Skin of body (tissue), 3 donors: ENCODE measurements at places on chromosomes 1 and 21. TPM values are rescaled to one million over a fixed set of nuclear protein-coding genes. Genes with fewer than 3 reads are reported as not detected.
A peak's percentile ranks its signal among the peaks of the same experiment; 100 is the strongest.

SLAMF9 gene
- not detected for total RNA-seq

DNA sequence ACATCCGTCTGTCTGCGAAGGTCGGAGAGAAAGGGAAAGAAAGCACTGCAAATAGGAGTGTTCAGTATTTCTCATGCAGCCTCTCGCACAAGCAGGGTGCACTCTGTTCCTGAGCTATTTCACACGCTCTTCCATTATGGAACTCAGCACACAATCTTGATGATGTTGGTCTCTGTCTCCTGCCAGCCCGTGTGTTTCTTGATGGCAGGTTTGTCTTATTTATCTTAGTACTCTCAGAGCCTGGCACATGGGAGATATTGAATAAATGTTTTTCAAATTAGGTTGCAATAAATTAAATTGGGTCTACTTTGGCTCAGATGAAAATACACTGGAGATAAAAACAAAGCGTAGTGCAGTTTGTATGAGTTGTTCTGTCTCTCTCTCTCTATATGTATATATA, 134.9 kb upstream of the ETS2 start:
- no peak for DNase-seq

- DNase-seq, result no peak
These were observed 683 bp downstream of the LRRC8D start for GRCh38 chr1:89821322-89822108.

DNA sequence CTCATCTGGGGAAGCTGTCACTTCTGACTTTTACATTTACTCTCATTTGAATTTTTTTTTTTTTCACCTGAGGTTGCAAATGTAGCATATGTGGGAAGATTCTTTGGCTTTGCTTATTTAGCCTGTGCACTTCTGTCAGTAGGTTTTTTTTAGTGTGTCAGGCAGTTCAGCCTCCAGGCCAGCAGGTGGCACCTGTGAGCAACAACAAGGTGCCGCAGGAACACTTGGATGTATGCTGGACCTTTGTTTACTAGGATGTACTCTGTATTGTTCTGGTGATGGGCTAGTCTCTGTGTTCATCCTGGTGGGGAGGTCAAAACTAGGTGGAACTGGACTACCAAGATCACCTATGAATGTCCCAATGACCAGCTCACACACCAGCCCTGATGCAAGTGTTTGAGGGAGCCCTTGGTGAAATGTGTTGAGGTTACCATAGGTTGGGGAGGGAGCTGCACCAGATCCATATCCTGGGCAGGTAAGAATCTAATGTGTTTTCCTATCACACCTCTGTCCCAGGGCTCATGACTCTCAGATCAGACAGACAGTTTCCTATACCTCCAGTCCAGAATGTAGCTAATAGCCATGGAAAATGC, 618.2 kb downstream of the BRINP3 start:
- no peak for DNase-seq

GRCh38 chr1:210553711-210554110, 225.0 kb downstream of the HHAT start:
- DNase-seq, result no peak

DNA sequence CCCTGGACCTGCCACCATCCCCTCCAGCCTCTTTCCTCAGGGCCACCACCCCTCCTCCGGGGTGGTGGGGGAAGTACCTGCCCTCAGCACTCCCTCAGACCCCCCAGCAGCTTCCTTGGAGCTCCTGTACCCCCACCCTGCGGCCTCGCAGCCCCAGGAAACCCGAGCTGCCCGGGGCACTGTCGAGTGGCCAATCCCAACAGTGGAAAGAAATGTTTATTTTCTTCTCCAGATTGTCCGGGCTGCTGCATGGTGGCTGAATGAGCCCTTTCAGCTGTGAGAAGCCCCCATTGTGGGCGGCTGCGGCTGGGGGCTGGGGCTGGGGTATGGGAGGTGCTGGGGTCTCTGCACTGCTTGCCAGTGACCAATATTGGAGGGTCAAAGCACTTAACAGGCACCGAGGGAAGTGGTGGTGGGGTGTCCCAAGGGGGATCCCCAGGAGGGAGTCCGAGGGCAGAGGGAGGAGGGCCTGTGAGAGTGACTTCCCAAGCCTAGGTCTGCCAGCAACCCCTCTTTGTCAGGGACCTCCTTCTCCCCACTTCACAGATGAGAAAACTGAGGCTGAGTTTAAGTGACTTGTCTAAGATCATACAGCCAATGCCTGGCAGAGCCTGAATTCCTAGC, 25.2 kb downstream of the RUNX3 start:
- DNase-seq, result no peak

- DNase-seq, result peak; percentile 78
These were observed 49.7 kb upstream of the LMO4 start for GRCh38 chr1:87278825-87279535.

- no peak for DNase-seq
These were observed 164.7 kb upstream of the CTTNBP2NL start for GRCh38 chr1:112231331-112231730.

KCNJ10 gene
- total RNA-seq, result under 0.01 TPM

DNA sequence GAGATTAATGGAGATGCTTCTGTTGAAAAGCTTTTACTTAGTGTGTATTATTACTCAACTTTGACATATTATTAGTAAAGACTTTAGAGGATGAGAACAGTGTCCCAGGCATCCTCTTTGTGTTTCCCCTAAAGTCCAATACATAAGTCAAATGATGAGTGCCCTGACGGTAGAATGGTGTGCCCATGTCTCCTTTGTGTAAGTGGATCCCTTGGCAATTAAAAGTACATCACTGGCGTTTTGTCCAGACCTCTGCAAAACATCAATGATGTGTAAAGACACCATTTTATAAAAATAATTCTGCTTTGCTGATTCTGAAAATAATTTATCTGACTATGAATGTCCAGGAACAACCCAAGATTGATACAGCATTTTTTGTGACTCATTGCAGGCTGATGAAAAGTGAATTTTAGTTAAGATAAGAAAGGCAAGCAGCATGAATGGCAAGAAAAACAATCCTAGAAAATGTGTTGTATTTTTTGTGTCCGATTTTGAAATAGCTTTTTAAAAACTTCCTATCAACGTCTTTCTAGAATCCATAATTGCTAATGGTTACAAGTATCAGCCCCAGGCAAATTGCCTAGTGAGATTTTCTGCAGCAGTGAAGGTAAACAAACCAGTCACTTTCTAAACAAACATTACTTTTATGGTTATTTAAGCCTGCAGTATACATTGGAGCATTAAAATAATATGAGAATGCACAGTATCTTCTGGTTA, 251.5 kb downstream of the PTPRC start:
- no peak for DNase-seq

TMOD4 gene
- total RNA-seq, result 8.0 TPM

APOBEC4 gene
- total RNA-seq, result not detected

GRCh38 chr1:7292714-7293419, 478.2 kb upstream of the VAMP3 start:
- DNase-seq, result no peak

DNA sequence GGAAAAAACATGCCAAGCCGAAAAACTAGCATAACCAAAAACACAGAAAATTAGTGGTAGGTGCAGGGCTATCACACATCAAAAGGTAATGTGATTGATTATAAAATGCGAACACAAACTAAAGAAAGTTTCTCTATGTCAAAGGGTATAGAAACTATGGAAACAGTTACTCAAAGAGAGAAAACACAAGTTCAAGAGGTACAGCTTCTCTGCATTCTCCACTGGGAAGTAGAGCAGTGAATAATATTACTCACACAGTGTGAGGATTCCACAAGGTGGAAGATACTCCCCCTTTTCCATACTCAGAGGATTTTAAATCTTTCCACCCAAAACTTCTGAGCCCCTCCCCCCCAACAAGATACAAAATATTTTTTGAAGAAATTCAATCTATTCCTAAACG, 18.6 kb downstream of the AKT3 start:
- DNase-seq, result no peak

GJB4 gene
- 4.7 TPM for total RNA-seq

DNA sequence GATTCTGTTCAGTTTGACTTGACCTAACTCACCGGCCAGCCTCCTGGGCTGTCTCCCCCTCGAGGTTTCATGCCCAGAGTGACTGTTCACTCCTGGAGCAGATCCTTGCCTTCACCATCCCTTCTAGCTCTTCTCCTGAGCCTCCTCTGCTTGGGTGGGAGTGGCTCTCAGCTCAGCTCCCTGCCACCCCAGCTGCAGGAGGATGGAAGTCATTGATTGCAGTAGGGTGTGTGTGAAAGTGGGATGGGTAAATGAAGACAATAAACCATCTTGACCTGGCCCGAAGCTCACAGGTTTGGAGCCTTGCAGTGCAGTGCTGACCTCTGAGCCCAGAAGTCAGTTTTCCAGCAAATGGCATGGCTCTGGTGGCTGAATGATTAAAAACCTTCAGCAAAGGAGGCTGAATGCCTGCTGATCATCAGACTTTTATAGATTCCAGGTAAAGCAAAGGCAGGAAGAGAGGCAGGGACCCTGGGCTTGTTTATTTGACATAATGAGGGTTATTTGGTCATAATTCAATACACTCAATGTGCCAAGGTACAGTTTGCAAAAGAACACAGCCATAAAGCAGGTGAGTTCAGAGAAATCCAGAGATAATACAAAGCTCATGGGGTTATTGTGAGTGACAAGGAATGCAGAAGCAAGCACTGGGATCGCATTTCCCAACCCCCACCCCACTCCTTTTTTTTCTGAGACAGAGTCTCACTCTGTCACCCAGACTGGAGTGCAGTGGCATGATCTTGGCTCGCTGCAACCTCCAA, 17.5 kb upstream of the TFF3 start:
- no peak for DNase-seq

DNA sequence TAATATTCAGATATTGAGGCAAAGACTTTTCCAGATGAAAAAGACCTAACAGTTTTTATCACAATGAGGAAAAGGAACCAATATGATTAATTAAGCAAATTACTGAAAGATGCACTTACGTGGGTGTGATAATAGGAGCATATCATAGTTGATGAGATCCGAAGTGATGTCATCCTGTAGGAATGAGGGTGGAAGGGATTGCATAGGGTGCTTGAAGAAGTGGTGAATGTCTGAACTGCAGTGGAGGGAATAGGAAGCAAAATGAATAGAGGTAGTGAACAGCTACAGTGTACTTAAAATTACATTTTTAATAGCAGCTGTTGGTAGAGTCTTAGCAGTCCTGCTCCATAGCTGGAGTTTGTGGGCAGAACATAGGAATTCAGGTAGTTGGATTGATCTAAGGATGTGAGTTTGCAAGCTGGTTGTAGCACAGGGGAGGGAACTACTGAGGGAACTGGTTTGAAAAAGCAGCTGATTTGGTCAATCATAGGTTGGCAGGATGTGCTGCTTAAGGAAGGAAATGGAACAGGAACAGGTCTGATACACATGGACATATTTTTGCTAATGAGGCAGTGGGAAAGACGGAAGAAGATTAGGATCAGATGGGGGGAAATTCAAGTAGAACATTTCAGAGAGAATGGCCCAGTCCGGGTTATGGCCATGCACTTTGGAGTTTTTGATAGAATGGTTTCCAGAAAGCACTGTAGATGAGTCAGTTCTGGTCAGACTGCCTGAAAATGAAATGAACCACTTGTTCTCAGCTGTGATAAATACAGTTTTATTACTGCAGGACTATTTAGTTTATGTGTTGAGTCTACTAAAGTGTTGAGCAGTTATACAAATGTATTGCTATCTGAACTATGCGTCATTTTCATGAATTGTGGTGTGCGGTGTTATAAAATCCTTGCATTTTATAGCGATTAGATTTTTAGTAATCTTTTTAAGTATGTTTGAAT, 155.8 kb downstream of the RYR2 start:
- DNase-seq, result no peak

DNA sequence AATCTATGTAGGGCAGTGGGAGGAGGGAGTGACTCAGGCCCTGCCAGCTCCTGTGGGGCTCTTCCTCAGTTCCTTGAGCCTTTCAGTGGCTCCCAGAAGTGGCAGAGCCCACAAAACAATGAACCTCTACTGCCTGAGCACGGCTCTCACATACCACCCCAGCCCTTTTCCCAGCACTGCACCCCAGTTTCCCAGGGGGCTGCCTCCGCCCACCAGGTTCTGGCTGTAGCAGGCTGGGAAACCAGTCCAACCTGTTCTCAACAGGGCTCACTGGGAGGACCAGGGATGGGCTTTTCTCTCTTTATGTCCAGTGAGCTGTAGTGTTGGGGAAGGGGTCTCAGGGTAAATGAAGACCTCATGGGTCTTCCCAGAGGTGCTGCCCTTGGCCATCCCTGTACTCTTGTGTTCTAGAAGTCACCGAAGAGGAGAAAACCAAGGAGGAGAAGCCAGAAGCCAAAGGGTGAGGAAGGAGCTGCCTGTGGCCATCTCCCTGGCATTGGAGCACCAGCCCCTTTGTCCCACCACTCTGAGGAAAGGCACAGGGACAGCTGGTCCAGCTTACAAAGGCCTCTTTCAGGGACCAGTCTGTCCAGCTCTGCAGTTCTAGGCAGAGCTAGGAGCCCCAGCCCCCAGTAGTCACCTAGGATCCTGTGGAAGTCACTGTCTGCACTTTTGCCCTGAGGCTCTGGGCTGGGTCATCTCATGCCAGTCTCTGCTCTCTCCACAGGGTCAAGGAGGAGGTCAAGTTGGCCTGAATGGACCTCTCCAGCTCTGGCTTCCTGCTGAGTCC, 3.5 kb downstream of the MARCKSL1 start:
- no peak for DNase-seq

GRCh38 chr1:23029337-23029736, 10.1 kb downstream of the KDM1A start:
- no peak for DNase-seq

GRCh38 chr1:13538832-13539231, 25.0 kb upstream of the LRRC38 start:
- DNase-seq, result no peak

DNA sequence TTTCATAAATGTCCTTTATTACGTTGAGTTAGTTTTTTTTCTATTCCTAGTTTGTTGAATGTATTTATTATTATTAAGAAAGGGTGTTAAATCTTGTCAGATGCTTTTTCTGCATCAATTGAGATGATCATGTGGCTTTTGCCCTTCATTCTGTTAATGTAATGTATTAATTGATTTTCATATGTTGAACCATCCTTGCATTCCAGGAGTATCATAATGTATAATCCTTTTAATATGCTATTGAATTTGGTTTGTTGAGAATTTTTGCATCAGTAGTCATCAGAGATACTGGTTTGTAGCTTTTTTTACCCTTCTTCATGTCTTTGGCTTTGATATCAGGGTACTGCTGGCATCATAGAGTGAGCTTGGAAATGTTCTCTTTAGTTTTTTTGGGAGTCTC, 100.0 kb downstream of the POFUT2 start:
- no peak for DNase-seq

DNA sequence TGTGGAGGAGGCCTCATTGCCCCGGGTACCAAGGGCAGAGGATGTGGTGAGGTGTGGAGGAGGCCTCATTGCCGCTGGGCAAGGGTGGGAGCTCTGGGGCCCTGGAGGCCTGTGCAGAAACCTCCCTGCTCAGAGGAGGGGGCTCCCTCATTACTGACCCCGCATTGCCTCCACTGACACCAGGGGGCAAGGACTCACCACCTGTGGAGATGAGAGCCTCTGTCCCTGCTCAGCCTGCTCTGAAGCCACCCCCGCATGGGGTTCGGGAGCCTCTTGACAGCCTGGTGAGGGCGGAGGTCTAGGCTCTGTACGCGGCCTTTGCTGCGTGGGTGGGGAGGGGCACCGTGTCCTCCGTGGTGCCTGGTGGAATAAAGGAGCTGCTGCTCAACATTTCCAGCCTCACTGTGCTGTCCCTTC, 95.0 kb upstream of the COL6A1 start:
- DNase-seq, result no peak

- no peak for DNase-seq
These were observed 25.5 kb downstream of the ZNF697 start for GRCh38 chr1:119622311-119623192.

TNN gene
- 2.9 TPM for total RNA-seq

- DNase-seq, result no peak
These were observed 41.9 kb upstream of the CACYBP start for GRCh38 chr1:174957829-174958228.

- DNase-seq, result no peak
These were observed 1144.1 kb upstream of the ADGRL2 start for GRCh38 chr1:80656641-80657040.
